COR-L47 (cell line): ENCODE measurements at places on chromosomes 1 and 21.

- DNase-seq, result peak; percentile 40
Observed at GRCh38 chr21:45923146-45923545, 58.4 kb upstream of the COL6A1 start.

DNA sequence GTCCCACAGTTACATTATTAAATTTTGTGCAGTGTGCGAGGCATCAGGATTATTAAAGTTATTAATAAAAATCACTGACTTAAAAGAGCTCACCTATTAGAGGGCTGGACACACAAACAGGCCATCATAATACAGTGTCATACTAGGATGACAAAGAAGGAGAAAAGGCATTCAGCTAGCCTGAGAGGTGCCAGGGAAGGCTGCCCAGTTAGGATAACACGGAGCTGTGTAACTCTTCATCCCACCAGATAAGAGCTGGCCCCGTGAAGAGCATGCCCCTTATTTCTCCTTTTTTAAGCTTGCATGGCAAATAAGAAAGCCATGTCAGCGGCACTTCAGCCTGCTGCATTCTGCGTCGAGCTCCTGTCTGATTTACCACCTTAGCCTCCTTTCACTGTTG is 109.5 kb downstream of the KCNK1 start:
- DNase-seq, result no peak

- DNase-seq, result no peak
Observed at GRCh38 chr21:20270365-20271055, 727.7 kb upstream of the NCAM2 start.

- DNase-seq, result no peak
Observed at GRCh38 chr1:5947071-5947821, 45.0 kb downstream of the NPHP4 start.

GRCh38 chr1:157269656-157270375 is 131.6 kb upstream of the ETV3 start:
- DNase-seq, result no peak

DNA sequence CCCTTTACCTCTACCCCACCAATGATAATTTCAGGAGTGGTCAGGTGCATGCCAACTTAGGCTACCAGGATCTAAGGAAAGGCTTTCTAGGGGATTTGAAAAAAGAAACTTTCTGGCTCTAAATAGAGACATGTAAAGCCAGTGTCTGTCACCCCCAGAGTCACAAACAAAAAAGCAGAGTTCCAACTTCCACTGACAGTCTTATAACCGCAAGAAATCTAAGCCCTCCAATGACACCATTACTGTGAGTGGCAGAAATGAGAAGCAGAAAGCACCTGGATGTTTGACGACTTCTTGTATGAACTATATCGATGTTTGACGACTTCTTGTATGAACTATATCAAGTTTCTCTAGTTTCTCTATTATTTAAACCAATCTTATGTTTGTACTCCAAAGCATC is 6.0 kb downstream of the DENND1B start:
- DNase-seq, result no peak

DNA sequence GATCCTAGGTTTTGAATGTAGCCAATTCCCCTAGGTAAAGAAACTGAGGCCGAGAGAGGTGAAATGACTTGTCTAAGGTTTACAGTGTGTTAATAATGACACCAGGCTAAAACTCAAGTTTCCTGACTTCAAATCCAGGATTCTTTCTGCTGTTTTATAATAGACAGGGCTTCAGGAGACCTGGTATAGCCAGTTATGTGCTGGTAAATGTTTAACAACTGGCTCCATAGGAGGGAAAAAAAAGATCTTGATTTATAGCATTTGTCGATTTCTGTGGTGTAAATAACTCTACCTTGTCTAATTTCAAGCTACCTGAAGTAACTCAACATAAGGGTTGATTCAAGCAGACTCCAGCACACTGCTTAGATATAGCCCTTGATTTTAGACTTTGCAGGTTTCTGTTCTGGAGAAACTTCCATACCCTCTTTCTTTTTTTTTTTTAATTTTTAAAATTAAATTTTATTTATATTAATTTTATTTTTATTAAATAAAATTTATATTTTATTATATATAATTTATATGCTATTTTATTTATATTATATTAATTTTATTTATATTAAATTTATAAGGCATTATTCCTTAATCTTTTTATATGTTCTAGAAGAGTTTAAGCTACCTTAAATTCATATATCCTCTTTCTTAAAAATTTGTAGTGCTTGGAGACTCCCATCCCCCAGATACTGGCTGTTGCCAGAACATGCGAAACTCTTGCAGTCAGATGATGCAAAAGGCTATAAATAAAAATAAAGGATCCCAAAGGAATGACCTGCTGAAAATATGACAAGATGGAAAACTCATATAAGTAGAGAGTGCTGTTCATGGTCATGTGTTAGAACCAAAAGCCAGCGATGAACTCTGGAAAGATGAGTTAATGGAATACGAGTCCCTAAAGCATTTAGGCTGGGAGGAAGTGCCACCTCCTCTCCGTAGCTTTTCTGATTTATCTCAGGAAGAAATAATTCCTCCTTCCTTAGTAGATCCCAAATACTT is 35.4 kb upstream of the SRSF10 start:
- no peak for DNase-seq

GRCh38 chr1:185208626-185209180 is 51.7 kb downstream of the SWT1 start:
- DNase-seq, result no peak

GRCh38 chr1:30084909-30085571 is 638.3 kb downstream of the MATN1 start:
- no peak for DNase-seq

GRCh38 chr1:183210681-183211080 is 24.6 kb downstream of the LAMC2 start:
- DNase-seq, result no peak

- no peak for DNase-seq
Observed at GRCh38 chr1:88526456-88526855, 157.6 kb upstream of the PKN2 start.

GRCh38 chr1:192766009-192766625 is 42.7 kb upstream of the RGS2 start:
- no peak for DNase-seq

DNA sequence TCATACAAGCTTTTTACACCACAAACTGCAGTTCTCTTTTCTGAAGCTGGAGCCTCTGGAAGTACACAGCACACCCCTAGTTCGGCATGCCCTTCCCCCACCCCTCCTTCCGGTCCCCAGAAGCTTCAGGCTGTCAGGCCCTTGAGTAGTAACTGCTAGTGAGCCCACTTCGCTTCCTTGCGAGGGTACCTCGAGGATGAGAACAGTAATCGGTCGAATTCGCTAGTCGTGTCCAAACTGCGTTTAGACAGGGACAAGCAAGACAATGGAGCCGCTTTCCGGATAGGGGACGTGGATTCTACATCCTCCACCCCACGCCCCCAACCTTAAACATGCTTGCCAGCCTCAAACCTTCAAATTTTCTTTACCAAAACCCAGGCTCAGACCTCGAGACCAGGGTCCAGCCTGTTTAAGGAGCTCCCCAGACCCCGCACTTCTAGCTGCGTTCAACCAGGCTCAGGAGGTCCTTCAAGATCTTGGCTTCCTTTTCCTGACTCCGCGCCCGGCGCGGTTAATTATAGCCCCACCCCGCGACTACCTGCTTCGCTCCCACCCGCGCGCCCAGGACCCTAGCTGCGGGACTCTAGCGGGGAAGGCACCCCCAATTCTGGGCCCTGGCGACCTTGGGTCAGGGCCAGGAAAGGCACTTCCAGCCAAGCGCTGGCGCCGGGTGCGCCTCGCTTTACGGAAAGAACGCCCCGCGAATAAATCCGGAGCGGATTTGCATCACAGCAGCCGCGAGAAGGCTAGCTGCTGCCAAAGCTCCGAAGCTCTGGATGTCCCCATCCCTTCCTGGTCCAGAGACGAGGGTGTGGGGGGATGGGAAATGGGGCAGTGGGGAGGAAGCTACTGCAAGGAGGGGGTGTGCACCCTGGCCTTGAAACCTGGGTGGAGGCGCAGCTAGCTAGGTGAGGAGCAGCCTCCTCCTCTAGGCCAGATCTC is 8.1 kb upstream of the TSPAN1 start:
- DNase-seq, result no peak

DNA sequence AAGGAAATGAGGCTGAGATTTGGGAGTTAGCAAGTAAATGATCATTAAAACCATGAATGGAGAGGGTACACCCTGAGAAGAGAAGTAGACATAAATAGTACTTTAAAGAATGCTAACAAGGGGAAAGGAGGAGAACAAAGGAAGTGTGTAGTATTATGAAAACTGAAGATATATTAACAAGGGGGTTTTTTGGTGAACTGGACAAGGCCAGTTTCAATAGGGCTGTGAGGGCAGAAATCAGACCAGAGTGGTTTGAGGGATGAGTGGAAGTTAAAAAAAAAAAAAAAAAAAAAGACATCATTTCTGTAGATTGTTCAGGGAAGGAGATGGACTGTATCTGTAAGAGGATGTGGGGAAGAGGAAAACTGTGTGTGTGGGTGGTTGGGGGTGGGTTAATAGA is 137.1 kb downstream of the PLA2G4A start:
- DNase-seq, result no peak
